ENCODE measurements at places on chromosomes 4 and X. TPM values are rescaled to one million over a fixed set of nuclear protein-coding genes. Genes with fewer than 3 reads are reported as not detected.

DNA sequence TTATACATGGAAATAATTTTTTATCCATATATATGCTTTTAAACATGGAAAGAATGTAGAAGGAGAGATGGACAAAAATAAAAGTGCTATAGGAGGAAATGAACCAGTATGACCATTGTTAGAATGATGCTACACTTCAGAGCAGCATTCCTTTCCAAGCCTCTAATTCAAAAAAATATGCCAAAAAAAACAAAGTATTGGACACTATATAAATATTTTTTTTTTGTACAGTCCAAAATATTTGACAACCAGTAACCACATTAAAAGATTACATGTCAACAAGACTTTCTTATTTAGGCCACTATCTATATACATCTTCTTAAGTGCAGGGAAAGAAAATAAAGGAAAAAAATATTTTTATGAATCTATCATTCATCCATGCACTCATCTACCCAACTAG lies 198.6 kb downstream of the LRBA start:
- peak; percentile 39 for DNase-seq

- DNase-seq = no peak
Measured at GRCh38 chr4:128775916-128776315, 33.6 kb upstream of the JADE1 start.

- no peak for DNase-seq
Measured at GRCh38 chr4:95550115-95550987, 1.6 kb upstream of the UNC5C start.

DNA sequence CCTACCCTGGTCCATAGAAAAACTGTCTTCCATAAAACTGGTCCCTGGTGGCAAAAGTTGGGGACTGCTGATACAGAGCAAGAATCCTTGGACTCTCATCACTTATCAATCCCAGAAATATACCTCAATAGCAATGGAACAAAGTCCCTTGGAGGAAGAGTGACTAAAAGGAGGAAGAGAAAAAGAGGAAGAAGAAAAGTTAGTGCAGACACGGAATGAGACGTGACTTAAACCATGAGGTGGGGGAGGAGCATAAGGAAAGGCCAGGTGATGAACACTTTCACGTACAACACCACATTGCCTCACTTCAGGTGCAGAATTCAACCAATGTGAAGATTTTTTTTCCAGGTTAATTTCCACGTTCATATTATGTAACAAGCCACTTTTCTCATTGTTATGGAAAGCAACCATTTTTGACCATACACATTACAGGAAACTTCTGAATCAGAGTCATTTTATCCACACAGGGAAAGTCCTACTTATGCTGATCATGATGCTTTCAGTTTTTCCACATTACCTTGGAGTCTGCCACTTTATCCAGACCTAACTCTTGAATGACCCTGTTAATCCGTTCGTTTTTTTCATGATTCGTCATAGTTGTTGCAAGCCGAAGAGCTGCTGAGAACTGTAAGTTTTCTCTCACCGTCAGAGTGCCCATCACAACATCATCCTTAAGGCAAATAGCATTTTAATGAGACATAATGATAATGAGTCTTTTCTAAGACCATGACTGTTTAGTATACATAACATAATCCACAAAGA lies 27.7 kb downstream of the ABCG2 start:
- DNase-seq = no peak

DNA sequence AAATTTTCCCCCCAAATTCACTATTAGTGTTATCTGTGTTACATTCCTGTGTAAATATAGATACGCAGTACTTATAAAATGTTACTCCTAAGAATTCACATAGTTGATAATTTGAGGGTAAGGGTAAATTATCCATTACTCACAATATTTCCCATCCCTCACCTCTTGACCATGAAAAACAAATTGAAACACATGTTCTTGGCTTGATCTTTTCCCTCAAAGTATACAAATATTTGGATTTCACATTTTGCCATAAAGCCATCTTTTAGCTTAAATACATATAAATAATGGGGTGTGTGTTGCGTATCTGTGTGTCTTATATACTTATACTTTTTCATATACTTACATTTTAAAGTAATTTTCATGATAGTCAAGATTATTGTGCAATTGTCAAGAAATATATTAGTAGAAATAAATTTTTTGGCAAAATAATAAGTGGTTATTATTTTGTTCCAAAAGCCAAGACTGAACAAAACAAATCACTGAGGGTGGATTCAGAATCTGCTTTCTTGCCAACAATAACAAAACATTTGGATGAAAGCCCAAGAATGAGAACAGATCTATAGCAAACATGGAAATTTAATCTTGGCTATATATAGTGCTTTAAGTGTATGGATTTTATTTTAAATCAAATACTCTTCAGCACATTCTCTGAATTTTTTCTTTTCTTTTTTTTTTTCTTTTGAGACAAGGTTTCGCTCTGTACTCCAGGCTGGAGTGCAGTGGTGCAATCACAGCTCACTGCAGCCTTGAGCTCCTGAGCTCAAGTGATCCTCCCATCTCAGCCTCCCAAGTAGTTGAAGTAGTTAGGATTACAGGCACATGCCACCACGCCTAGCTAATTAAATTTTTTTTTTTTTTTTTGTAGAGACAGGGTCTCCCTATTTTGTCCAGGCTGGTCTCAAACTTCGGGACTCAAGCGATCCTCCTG lies 48.5 kb upstream of the PRSS48 start:
- peak; percentile 28 for DNase-seq

GRCh38 chr4:1515763-1516162 lies 109.5 kb upstream of the NKX1-1 start:
- DNase-seq = no peak

- no peak for DNase-seq
Measured at GRCh38 chr4:97627750-97628149, 515.5 kb downstream of the STPG2 start.

GRCh38 chr4:89031272-89031671 lies 25.7 kb downstream of the FAM13A start:
- no peak for DNase-seq

DNA sequence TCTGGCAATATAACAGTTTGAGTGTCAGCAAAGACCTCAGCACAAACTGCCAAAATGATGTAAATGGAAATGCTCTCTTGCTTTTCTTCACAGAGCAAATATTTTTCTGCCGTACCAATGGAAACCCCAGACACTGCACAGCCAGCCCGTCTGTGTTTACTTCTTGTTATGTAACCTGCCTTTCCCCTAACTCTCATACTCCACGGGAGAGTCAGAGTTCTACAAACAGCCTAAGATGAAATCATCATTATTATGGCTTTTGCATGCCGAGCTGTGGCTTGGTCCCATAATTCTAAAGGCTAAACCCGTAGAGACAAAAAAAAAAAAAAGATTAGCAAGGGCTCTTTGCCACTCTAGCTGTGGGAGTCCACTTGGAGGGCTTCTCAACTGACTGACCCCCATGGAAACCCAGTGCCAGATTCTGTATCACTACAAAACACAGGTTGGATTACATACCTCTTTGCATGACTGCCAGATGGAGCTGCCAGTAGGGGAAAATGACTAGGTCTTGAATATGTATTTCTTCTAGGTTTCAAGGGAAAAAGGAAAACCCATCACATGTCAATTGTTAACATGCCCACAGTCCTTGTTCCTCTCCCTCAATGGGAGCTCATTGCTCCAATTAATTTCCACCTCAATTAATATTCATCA lies 197.2 kb upstream of the CNKSR2 start:
- DNase-seq = no peak

- DNase-seq = no peak
Measured at GRCh38 chr4:24923550-24923949, 10.7 kb upstream of the CCDC149 start.

- DNase-seq = no peak
Measured at GRCh38 chr4:101307899-101308298, 39.4 kb downstream of the PPP3CA start.

GRCh38 chr4:113943863-113944262 lies 35.6 kb downstream of the ARSJ start:
- peak; percentile 50 for DNase-seq

DNA sequence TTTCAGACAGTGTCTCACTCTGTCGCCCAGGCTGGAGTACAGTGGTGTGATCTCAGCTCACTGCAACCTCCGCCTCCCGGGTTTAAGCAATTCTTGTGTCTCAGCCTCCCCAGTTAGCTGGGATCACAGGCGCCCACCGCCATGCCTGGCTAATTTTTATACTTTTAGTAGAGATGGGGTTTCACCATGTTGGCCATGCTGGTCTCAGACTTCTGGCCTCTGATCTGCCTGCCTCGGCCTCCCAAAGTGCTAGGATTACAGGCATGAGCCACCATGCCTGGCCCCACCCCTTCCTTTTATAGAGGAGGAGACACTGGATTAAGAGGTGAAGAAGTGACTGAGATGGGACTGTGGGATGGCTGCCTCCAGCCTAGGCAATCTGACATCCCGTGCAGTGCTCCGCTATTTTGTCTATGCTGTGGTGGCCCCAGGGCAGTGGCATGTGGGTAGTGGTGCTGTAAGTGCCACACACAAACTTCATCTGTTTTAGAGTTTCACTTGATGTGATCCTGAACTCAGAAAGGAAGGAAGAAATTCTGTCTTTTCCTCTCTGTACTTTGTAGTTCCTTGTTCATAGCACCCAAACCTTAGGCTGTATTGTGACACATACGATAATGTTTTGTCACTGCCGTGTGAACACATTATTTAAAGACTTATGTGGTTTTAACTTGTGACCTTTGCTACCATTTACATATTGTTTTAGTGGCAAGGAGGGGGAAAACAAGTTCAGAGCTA lies 48.9 kb downstream of the FNIP2 start:
- no peak for DNase-seq

DNA sequence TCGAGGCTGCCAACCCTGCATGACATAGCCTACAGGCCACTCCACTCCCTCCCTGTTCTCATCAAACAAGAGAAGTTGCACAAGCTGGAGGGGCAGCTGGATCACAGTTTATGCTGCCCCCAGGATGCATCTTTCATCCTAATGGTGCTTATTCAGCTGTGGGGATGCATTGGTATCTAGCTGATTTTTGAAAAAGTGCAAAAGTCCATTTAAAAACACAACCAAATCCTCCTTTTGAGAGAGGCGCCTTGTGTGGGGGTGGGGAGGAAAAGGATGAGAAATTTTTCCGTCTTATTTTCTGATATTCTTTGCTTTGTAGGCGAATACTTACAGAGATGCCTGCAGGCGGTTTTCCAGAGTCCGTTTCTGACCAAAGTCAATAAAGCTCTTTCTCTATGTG lies 276.4 kb upstream of the BOD1L1 start:
- no peak for DNase-seq

DNA sequence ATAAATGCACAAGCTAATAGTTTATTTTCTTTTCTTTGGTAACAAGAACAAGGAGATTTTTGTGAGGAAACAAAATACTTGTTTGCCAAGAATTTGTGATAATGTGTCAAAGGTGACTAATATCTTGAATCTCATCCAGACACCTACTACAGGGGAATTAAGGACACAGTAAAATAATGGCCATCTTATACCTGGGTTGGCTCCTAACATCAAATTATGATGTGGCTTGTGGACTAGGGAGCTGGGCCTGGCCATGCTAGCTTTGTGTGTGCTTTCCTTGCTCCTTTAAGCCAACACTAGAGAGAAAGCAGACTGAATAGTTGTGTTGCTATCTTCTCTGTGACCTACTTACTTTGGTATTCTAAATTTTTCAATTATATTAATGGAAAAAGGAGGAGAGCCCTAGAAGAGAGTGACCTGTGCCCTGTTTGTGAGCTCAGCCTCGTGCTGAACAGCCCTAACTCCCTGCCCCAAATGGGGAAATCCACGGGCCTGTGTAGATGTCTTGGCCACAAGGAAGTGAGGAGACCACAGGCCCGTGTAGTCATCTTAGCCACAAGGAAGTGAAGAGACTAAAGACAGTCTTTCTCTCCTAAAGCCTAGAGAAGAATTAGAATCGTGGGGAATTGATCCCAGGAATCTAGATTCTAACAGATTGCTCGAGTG lies 23.3 kb downstream of the ARHGAP24 start:
- DNase-seq = peak; percentile 28

DNA sequence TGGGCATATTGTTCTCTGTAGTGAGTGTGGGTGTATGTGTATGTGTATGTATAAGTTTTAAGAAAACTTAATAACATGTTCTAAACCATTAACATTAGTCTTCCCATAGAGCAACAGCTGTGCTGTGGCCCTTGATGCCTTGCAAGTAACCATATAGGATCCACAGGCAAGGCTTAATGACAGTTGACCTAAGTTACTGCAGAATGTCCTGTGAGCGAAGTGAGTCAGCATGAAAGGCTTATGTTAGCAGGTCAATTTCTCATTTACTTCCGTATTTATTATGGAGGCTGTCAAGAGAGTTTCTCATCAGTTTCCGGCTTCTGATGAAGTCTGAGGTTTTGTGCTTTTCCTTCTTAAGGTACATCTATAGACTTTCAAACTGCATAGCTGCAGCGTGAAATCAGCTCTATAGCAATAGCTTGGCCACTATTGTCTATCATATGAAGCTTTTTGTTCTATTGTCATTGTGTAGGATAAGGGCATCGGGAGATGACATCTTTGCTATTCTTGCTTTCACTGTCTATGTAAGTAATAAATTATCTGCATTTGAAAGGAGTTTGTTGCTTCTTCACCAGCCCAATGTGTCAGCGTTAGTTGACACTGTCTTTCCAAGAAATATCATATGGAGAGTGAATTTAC lies 1153.4 kb upstream of the AGA start:
- no peak for DNase-seq

DNA sequence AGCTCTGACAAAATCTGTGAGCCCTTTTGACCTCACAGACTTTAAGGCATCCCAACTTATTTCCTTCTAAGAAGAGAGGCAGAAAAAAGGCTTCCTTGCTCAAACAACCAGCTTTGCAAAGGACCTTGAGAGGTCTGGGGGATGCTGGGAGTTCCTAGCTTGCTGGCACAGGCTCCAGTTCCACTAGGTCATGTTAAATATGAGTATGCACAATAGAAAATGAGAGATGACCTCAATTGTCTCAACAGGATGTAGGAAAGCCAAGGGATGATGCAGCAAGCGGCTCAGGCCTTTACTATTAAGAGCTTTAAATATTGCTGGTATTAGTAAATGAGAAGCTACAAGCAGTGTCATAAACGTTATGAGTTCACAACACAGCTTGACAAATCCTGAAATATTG lies 13.3 kb upstream of the ZNF827 start:
- DNase-seq = peak; percentile 33

DNA sequence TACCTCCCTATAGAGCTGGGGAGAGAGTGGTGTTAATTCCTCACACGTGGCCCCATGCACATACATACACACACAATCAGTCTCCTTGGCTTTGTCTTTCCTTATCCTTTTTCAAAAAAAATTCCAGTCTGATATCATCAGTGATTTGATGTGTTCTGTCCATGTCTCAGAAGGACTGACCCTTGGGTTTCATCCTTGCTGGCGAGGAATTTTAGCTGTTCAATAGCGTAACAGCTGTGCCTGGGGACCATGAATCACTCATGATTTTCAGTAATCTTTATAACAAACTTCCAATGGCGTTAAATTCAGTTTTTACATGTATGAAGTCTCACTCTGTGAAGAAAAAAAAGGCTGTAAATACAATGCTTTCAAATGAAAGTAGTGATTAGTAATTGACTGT lies 204.6 kb downstream of the RBMX2 start:
- no peak for DNase-seq

- peak; percentile 8 for DNase-seq
Measured at GRCh38 chrX:68375803-68376202, 57.5 kb downstream of the OPHN1 start.

GRCh38 chrX:1086444-1087409 lies 125.7 kb downstream of the CRLF2 start:
- DNase-seq = no peak

Gene ASB12
- total RNA-seq = not detected

Gene MAGEC1
- total RNA-seq = not detected

Gene MEPE
- not detected for total RNA-seq

Gene MAP9
- total RNA-seq = 6.6 TPM

Gene ACOX3
- 24.2 TPM for total RNA-seq

Gene NLRP2B
- not detected for total RNA-seq

Gene UGT2B17
- not detected for total RNA-seq

Gene C4orf54
- total RNA-seq = not detected

Measured in IMR-90 (cell line).